ENCODE measurements at places on chromosomes 1 and 21.

DNA sequence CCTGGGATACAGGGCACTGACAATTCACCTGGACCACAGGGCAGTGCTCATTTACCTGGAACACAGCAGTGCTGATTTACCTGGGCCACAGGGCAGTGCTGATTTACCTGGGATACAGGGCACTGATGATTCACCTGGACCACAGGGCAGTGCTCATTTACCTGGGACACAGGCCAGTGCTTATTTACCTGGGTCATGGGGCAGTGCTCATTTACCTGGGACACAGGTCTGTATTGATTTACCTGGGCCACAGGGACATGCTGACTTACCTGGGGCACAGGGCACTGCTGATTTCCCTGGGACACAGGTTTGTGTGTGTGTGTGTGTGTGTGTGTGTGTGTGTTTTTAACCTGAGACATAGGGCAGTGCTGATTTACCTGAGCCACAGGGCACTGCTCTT lies 261.7 kb downstream of the MATN1 start:
- no peak for DNase-seq

DNA sequence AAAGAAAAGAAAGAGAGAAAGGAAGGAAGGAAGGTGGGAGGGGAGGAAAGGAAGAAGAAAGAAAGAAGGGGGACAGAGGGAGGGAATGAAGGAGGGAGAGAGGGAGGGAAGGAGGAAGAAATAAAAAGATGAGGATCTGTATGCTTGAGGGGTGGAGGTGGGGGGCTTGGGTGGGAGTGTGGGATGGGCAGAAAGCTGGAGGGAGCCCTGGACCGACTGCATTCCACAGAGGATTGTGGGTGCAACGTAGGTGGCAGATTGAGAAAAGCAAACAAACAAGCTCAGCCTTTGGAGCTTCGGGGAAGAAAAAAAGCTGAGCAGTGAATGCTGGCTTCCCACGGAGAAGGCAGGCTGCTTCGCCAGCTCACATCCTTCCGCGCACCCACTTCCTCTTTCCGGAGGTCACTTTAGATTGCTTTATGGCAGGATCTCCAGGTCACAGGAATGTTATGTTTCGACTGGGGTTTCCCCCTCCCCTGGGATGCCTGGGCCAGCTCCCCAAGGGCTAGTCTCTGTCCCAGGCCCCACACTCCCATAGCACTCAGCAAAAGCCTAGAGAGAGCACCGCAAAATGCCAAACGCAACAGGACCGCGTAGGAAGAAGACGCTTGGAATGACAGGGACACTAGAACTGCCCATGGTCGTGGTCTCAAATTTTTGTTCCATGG lies 20.7 kb upstream of the LGALS8 start:
- peak; percentile 73 for DNase-seq

GRCh38 chr1:56123421-56123820 lies 455.9 kb downstream of the PLPP3 start:
- no peak for DNase-seq

GRCh38 chr1:43980255-43981134 lies 1.5 kb downstream of the B4GALT2 start:
- no peak for DNase-seq

DNA sequence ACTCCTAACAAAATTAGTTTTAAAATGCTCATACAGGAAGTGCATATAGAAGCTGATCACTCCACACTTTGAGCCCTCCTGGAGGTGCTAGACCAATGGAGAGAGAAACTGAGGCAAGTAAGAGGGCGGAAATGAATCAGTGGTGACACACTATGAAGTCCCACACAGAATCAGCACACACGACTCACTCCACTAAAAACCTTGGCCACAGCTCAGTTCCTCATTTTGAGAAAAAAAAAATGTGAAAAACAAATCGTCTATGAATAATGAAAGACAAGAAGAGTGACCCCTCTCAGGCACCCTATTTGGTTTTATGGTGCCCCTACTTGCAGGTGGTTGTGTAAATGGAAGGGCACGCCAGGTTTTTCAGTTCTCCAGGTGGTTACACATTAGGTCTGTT lies 675.1 kb upstream of the BRINP3 start:
- peak; percentile 47 for DNase-seq

DNA sequence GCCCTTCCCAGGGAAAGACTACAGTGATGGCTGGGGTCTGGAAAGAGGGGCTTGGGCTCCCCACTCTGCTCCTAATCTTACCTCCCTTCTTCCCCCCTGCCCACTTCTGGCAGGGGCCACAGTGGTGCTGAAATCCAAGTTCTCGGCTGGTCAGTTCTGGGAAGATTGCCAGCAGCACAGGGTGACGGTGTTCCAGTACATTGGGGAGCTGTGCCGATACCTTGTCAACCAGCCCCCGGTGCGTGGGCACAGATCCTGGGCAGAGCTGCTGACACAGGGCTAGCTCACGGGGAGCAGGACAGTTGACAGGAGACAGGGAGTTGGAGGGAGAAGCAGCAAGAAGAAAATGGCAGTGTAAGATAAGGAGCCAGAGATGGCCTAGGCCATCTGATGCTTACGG lies 2.4 kb downstream of the SLC27A3 start:
- no peak for DNase-seq

GRCh38 chr1:152543820-152544219 lies 22.8 kb downstream of the LCE3E start:
- no peak for DNase-seq

DNA sequence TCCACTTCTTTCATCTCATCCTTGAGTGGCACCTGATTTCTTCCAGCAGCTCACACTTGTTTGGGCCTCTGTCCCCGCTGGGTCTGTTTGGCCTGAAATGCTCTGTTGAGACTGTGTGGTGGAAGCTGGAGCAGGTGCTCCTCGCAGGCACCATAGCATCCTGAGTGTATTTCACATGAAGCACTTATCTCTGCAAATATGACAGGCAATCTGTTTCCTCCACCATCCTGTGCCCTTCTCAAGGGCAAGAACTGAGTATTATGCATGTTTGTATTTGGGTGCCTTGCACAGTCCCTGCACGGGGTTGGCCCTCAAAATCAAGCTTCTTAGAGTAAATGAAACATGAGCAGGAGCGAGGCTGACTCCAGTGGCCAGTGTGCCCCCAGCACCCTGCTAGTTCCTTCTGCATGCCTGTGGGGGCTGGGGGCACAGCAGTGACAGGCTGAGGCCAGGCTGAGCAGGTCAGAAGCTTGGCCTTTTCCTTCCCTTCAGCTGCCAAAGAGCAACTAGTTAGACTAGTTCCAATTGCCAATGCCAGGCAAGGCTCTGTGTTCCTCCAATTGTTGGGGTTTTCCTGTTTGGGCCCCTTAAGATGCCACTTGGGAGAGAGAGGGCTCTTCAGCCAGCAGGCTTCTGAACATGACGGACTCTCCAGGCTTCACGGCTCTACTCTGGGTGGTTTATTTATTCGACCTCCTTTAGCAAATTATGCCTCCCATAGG lies 129.6 kb upstream of the ATP1A1 start:
- no peak for DNase-seq

DNA sequence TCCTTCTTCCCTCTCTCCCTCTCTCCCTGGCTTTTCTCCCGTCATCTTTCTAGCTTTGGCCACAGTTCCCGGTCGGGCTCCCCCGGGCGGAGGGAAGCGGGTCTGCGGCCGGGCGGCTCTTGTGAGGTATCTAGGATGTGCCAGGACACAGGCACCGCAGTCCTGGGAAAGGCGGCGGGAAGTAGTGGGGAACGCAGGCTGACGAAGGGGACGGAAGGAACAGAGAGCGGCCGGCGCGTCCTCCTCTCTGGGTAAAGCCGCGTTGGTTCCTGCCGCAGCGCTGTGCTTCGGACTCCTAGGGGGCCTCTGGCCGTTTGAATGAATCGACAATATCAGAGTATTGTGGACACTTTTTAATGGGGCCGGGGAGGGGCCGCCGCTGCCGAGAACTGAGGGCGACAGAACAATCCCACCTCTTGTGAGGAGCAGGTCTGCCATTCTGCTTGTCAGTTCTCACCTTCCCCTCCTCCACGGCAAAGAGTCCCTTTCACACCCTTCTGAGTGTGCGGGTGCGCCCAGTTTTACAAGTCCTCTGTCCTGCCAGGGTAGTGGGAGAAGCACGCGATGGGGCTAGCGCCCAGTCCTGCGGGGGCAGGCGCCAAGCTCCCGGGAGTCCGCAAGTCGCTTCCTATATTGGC lies 1.2 kb upstream of the LHX9 start:
- DNase-seq, result no peak

DNA sequence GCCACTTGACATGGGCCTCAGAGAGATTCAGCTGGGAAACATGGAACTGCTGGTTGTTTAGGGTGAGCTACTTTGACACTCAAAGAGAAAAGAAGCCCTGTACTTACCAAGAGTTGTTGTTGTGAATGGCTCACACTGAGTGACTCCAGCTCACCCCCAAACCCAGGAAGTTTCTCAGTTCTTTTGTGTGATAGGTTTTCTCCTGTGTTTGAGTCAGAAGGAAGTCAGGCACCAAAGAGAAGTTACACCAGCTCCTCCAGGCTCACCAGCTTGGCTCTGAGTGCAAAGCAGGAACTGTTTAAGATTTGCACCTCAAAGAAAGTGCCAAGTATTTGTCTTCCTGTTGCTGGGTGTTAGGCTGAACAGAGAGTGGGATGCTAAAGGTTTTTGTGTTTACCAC lies 111.2 kb upstream of the PROX1 start:
- DNase-seq, result no peak

- no peak for DNase-seq
Measured at GRCh38 chr21:20451046-20451445, 547.2 kb upstream of the NCAM2 start.

DNA sequence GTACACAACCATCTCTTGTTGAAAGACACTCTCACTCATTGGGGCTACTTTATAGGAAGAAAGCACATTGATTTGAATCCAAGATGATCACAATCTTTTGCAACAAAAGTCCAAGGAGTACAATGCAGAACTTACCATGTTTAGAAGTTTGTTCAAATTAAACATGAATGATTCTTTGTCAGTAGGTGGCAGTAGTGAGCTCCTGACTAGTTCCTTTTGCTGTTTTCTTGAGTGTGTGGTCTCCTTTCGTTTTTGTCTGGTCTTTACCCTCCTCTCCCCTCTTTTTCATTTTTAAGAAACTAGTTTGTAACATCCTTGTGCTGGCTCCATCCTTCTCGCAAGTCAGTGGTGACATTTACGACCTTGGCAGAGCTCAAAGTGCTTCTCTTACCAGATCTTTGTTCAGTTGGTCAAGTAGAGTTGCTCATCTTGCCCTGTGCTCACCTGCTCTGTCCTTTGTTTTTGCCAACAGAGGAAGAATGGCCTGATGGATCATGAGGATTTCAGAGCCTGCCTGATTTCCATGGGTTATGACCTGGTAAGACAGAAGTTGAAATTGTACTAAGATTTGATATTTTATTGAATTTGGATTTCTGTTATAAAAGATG lies 35.7 kb upstream of the MTR start:
- DNase-seq, result peak; percentile 55

DNA sequence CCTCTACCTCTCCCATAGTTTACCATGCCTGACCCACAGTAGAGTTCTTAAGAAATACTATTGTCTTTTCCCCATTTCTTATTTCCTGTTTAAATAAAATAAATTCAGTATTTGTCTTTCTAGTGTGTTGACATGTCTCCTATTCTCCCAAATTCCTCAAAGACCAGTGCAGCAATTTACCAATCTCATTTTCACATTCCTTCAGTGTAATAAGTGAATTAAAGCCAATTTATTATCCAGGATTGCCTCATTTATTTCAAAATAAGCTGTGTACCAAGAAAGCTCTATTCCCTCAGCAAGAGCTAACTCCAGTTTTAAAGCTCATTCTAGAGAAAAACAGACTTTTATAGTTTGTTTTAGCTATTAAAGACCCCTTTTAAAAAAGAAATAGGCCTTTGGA lies 49.9 kb downstream of the DISC1 start:
- no peak for DNase-seq

DNA sequence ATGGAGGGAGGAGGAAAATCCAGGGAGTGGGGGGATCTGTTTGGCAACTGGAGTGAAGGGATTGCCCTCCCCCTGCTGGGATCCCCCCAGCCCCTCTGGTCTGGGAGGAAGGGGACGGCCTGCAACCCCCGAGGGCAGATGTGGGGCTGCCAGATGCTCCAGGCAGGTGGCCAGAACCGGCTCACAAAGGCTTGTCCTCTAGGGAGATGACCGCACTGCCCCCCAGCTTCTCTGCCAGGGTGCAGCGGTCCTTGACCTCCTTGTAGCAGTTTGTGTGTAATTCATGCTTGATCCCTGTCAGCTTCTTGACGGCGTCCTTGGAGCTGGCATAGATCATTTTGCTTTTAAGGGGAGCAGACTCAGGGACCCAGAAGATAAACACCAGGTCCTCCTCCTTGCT lies 69.2 kb downstream of the ROR1 start:
- no peak for DNase-seq

GRCh38 chr1:243706563-243706962 lies 143.5 kb downstream of the AKT3 start:
- DNase-seq, result no peak

GRCh38 chr1:159983681-159984080 lies 29.6 kb upstream of the SLAMF9 start:
- no peak for DNase-seq

DNA sequence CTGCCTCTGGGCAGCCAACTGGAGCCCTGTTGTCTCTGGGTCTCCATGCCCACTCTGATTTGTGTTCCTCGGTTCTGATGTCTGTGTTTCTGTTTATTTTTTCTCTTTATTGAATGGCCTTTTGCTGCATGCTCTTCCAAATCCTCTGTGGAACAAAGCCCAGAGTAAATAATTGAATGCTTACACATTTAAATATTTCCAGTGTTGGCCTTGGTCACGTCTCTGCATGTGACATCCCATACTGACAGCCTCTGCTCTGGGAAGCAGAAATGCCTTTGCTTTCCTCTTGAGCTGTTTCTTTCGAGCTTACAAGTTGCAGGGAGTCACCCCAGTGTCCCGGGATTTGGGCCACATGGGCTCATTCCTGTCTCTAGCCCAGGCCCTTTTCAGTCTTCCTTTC lies 267.9 kb downstream of the PTPRU start:
- no peak for DNase-seq

DNA sequence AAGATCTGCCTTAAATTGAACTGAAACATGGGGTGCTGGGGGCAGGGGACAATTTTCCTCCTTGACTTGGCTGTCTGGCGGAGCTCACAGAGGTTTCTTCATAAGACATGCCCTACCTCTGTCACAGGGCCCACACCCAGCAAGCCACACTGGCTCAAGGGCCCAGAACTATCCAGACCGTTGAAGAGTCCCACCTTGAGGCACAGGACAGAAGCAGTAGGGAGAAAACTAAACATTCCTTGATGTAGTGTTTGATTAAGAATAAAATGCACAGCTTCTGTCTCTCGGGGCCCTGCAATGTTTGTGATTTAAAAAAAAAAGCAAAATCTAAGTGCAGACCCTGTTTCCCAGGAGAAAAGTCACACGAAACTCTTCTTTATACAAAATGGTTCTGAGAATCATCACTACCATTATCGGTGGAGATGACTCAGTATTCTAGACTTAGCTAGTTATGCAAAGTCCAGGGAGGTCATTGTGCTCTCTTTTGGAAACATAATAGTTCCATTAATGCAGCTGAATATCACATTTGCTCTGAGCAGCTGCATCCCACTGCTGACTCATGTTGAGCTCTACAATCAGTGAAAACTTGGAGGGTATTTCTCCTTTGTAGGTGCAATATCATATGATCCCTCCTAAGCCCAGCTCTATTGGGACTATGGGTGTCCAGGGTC lies 53.6 kb upstream of the DIRAS3 start:
- no peak for DNase-seq

DNA sequence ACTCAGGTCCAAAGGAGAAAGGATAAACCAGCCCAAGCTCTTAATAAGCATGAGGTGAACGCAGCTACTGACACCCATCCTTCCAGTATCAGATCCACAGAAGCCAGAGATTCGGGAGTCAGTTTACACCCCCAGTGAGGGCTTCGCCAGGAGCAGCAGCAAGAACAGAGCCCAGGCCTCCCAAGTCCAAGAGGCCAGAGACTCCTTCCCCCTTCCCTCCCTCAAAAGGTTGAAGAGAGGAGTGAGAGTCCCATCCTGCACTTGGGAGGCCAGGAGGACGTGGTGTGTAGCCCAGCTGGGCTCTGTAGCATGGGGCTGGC lies 72.8 kb downstream of the MRPL37 start:
- DNase-seq, result no peak
